ENCODE measurements at places on chromosomes 2 and 18.

DNA sequence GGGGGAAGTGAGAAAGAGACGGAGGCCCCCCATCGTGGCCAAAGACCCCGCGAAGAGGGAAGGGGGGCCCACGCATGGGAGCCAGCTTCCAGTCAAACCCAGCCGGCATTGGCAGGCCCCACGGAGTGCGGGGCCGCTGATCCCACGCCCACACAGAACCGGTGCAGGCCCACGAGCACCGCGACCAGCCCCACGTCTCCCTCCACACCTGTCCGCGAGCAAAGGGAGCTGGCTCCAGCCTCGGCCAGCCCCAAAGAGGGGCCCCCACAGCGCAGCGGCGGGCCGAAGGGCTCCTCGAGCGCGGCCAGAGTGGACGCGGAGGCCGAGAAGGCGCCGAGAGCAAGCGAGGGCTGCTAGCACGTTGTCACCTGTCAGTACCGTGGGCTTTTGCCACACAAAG is 125.0 kb upstream of the TWIST2 start:
- no peak for DNase-seq

GRCh38 chr2:54559006-54559445 is 102.9 kb downstream of the SPTBN1 start:
- DNase-seq = no peak

- no peak for DNase-seq
Measured at GRCh38 chr2:223897669-223898330, 47.3 kb downstream of the WDFY1 start.

GRCh38 chr18:42264497-42264896 is 309.5 kb downstream of the PIK3C3 start:
- DNase-seq = no peak

Data from stimulated activated CD4-positive, alpha-beta T cell treated with anti-CD3 and anti-CD28 coated beads, Interleukin-1b, Interleukin-23, amount 100 ng/mL, for 48 hours (primary cell).